NCI-H345 (cell line): ENCODE measurements at places on chromosomes 1 and 21.
A peak's percentile ranks its signal among the peaks of the same experiment; 100 is the strongest.

GRCh38 chr1:210482945-210483617 is 154.4 kb downstream of the HHAT start:
- DNase-seq: no peak

GRCh38 chr1:208100906-208101305 is 143.3 kb downstream of the PLXNA2 start:
- DNase-seq: peak; percentile 62

DNA sequence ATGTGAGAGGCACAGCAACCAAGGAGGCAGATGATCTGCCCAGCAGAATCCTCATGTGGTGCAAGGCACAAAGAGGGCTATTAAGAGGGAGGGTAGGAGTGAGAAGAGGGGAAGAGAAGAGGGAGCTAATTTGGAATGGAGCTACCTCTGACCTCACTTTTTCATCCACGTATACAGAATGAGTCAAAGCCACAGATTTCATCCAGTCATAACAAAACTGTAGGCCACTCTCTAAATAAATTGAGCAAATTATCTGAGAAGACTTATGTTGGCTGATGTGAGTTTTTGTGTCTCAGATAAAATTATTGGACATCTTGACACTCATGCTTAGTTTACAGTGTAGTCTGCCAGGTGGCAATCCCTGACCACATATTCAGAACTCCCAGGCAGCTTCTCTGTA is 325.6 kb downstream of the TTLL7 start:
- no peak for DNase-seq

GRCh38 chr1:87841332-87841731 is 512.7 kb downstream of the LMO4 start:
- no peak for DNase-seq

DNA sequence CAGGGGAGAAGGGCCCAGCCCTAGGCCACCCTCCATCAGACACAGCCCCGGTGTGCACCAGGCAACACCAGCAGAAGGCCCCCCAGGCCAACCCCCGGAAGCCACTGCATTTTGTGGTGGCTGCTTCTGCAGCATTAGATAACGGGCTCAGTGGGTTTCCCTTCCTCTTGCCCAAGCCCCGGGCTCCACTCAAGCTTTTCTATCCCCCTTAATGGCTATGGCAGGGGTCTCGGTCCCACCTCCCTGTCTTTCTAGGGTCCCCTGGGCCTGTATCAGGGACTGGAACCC is 18.9 kb downstream of the C1orf174 start:
- DNase-seq: no peak

DNA sequence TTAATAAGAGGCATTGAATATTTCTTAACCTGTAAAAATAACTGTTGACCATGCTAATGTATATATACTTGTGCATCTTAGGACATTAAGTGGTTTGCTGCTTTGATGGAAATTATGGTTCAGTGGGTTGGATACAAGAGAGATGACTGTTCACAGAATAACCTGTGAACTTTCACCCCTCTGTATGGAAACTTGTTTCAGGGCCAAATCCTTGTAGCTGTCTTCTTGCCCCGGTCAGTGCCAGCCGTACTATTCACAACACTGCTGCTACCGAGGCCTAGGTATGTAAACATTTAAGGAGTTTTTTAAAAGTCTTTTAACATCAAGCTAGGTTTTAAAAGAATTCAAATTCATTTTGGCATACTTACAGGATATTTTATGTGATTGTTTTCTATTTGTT is 16.1 kb downstream of the DONSON start:
- DNase-seq: no peak

GRCh38 chr1:70892930-70893329 is 154.7 kb downstream of the PTGER3 start:
- no peak for DNase-seq

DNA sequence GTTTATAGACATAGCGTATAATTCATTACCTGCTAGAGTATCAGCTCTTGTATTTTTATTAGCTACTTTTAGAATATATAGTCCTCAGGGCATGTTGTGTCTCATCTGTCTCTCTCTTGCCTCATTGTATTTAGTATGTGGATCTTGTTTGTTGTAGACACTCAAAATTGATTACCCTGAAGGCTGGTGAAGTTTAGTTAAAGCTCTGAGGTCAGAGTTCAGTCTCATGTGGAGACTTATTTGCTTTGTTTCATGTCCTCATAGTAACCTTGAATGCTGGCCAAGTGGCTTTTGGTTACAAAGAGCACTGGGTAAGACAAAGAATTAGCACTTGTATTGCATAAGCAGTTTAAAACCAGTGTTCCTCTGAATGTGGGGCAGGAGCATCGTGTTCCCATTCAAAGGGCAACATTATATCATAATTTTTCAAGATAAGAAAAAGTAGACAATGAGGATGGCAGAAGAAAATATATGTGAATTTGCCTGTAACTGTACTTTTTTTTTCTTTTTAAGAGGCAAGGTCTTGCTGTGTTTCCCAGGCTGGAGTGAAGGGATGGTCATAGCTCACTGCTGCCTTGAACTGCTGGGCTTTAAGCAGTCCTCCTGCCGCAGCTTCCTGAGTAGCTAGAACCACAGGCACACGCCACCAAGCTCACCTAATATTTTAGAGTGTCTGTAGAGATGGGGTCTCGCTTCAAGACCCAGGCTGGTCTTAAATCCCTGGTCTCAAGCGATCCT is 17.4 kb downstream of the CNST start:
- DNase-seq: peak; percentile 74

DNA sequence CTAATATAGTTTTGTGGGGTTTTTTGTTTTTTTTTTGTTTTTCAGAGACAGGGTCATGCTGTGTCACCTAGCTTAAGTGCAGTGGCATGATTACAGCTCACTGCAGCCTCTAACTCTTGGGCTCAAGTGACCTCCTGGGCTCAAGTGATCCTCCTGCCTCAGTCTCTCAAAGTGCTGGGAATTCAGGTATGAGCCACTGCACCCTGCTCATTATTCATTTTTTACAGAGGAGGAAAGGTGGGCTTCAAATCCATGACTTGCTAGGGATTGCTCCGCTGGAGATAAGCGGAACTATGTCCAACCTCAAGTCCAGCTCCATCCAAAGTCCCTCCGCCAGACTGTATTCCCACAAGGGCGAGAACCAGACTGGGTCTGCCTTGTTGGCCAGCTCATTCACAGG is 8.0 kb upstream of the SPOCD1 start:
- DNase-seq: no peak

DNA sequence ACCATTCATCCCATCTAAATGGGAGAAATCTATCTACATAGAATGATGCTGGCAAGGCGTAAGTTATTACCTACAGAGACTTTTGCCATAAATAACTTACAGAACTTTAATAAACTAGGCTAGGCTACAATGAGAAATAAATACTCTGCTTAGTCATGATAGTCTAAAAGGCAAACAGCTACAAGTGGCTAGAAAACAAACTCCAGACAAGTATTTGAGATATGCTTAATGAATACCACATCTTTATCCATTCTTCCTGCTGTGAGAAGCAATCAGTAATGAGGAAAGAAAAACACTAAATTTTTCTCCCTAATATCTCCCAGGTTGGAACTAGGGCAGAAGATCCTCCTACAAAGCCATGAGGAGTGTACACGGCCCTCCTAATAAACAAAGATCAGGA is 187.0 kb upstream of the OLFM3 start:
- no peak for DNase-seq

GRCh38 chr1:247212627-247213617 is 41.1 kb upstream of the ZNF124 start:
- no peak for DNase-seq

GRCh38 chr1:50333595-50333974 is 89.7 kb downstream of the DMRTA2 start:
- peak; percentile 18 for DNase-seq

GRCh38 chr1:229101011-229101871 is 169.7 kb upstream of the RAB4A start:
- DNase-seq: no peak
